ENCODE measurements at places on chromosomes 13 and 19. TPM values are rescaled to one million over a fixed set of nuclear protein-coding genes. Genes with fewer than 3 reads are reported as not detected.

The IGFL1 gene
- not detected for polyA plus RNA-seq

The MBD3L2 gene
- not detected for polyA plus RNA-seq

DNA sequence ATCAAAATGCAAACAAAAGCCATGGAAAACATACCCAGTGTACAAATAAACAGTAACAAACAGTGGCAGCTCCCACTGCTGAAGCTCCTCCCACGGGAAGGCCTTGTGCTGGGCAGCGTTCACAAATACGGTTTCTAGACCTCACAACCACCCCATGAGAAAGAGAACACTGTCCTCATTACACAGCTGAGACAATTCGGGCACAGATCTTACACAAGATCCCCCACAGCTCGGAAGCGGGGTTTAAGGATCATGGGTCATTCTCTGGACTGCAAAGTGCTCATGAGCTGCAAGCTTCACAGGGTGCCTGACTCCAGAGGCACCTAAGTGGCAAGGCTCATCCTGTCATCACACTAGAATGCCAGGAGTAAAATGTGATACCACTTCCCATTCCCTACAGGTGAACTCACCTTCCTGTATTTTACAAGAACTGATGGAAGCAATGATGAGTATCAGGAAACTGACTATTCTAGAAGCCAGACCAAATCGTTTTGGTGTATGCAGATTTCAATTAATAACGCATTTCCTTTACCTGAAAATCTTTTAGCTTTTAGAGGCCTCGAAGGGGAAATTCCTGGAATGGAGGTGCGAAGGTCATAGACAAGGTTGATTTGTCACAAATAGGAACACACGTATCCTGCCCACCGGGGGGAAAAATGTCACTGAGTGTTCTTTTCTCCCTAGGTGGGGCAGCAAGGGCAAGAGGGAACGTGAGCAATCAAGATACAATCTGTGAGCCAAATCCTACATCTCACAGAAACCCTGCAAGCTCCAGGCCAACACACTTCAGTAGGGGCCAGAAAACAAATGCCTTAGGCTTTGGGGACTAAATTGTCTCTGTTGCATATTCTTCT, 41.2 kb downstream of the STK24 start:
- DNase-seq = no peak

GRCh38 chr13:31807090-31807541, 67.8 kb downstream of the RXFP2 start:
- DNase-seq = no peak

The HCST gene
- polyA plus RNA-seq = 41.9 TPM

DNA sequence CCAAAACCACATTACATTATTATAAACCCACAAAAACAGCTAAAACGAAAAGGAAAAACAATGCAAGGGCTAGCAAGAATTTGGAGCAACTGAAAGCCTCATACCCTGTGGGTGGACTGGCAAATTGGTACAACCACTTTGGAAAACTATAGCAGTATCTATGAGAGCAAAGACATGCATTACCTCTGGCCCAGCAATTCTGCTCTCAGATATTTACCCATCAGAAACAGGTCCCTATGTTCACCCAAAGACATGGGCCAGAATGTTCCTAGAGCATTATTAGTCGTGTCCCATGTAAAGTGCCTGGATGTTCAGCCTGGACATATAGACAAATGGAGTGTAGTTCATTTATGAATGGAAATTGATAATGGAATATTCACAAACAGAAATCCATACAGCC, 27.9 kb downstream of the POP4 start:
- no peak for DNase-seq

DNA sequence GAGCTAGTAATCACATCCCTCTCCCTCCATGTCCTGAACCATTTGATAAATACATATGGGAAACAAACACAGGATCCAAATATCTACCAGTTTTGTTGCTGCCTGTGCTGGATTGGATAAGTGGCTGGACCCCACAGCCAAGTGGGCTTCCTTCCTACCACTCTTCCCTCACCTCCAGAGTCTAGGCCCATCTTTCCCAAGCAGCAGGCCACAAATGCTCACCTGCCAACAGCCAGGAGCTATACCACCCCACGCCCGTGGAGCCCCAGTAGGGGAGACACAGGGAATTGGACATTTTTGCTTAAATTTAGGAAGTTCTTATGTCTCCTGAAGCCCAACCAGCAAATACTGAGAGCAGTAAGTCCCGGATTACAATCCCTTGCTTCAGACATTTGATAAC, 55.8 kb downstream of the HSPH1 start:
- DNase-seq = no peak

DNA sequence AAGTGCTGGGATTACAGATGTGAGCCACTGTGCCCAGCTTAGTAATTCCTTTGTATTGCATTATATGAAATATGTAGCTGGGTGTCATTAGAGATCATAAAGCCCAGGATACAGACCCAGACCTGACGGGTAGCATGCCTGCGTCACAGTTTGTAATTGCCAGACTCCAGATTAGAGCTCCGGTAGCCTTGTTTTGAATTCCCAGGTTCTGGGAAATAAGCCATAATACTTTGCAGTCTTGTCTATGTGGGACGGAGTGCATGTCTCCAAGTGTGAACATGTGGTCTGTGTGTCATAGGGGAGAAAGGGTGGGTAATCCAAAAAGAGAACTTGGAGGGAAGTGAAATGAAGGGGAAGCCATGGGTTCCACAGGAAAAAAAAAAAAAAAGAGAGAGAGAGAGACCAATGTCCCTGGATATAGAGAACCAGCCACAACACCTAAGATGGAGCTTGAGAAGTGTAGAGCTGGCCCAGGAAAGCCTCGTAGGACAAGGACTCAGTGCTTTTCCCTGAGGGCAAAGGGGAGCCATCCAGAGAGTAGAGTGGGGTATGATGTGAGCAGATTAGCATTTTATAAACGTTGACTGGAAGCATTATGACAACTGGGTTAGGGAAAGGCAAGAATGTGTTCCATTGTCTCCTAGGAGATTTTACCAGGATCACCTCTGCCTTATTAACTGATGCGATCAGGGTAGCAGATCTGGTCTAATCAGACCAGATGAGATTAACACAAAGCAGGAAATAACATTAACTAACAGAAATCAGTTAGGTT, 2.6 kb downstream of the ZSCAN4 start:
- DNase-seq = no peak

DNA sequence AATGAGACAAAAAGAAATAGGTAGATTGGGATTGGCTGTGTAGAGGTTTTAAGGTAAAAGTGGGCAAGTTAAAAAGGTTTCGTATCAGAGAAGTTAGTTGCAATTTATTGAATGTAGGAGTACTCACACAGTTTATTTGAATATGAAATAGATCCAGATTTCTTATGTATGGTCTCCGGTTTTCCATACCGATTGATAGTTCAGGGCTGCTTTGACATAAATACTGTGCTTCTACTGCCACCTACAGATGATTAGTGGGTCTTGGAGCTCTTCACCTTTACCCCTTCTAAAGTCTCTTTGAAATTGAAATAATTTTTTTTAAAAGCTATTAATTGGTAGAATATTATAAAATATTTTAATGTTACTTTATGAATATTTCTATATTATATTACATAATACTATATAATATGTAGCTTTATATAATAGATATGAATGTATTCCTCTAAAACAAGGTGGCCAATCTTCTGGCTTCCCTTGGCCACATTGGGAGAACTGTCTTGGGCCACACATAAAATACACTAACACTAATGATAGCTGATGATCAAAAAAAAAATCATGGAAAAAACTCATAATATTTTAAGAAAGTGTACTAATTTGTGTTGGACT, 7.7 kb upstream of the GPR18 start:
- no peak for DNase-seq

DNA sequence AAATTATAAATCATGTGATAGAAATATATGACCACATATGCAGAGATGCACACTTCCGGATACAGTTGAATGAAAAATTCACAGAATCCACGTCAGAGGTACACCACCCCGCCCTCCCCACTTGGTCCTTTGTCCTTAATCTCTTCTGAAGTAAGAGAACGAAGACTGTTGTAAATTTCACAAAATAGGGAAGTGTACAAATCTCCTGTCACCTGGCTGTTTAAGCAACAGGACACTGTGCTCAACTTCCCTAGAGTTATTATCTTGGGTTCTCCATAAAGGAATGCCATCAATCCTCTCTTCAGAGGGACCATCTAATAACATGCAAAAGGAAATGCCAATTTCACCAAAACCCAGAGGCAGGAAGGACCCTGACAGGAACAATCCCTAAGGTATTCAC, 10.5 kb upstream of the CEACAM6 start:
- DNase-seq = no peak

DNA sequence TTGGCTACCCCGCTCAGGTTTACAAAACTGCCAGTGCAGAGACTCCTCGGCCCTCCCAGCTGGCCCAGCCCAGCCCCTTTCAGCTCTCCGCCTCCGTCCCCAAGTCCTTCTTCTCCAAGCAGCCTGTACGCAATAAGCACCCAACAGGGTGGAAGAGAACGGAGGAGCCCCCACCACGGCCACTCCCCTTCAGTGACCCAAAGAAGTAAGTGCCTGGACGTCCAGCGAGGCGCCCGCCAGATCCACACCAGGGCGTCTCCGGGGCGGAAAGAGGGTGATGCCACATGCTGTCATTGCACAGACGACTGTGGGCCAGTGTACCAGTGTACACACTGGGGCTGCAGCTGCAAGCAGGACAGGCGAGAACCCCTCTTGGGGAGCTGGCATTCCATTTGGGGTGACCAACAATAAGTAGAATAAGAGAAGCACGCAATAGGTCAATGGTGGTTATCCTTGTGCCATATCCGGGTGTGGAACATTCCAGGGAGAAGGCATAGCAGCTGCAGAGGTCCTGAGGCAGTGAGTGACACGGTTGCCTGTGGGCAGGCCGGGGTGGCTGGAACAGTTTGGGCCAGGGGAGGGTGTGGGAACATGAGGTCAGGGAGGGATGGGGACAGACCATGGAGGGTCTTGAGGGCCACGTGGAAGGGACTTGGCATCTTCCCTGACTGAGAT, 41.3 kb downstream of the DPF1 start:
- no peak for DNase-seq

The ZNF558 gene
- 6.2 TPM for polyA plus RNA-seq

DNA sequence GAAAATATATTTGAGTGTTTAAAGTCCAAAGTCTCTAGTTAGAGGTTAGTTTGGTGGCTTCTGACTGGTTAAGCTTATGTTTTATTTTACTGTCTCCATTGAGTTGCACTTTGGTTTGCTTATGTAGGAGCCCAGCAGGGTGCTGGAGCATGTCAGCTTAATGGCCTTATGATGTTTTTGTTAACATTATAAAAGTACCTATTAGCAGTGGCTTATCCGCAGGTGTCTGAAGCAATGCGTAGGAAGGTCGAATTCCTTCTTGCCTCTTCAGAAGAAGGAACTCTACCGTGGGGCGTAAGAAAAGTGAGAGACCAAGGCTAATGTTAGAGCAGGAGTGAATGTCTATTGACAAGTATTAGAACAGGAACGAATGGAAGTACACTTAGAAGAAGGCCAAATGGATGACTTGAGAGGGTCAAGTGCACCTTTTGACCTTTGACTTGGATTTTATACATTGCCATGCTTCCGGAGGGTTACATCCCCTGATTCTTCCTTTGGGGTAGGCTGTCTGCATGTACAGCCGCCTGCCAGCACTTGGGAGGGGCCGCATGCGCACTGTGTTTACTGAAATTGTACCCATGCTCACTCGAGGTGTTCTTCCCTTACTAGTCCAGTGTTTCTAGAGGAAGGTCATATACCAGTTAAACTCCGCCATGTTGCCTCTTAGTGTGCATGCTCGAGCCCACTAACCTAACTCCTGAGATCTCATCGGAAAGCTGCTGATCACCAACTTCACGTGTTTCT, 793.9 kb upstream of the PCDH9 start:
- DNase-seq = no peak

- no peak for DNase-seq
Measured at GRCh38 chr19:33507021-33507956, 14.3 kb downstream of the PEPD start.

- no peak for DNase-seq
Measured at GRCh38 chr13:74389056-74389455, 254.9 kb upstream of the KLF12 start.

- DNase-seq = no peak
Measured at GRCh38 chr13:31274390-31274789, 74.6 kb downstream of the B3GLCT start.

GRCh38 chr13:110866491-110867170, 48.2 kb downstream of the ANKRD10 start:
- DNase-seq = no peak

The ZNF610 gene
- polyA plus RNA-seq = 0.51 TPM

DNA sequence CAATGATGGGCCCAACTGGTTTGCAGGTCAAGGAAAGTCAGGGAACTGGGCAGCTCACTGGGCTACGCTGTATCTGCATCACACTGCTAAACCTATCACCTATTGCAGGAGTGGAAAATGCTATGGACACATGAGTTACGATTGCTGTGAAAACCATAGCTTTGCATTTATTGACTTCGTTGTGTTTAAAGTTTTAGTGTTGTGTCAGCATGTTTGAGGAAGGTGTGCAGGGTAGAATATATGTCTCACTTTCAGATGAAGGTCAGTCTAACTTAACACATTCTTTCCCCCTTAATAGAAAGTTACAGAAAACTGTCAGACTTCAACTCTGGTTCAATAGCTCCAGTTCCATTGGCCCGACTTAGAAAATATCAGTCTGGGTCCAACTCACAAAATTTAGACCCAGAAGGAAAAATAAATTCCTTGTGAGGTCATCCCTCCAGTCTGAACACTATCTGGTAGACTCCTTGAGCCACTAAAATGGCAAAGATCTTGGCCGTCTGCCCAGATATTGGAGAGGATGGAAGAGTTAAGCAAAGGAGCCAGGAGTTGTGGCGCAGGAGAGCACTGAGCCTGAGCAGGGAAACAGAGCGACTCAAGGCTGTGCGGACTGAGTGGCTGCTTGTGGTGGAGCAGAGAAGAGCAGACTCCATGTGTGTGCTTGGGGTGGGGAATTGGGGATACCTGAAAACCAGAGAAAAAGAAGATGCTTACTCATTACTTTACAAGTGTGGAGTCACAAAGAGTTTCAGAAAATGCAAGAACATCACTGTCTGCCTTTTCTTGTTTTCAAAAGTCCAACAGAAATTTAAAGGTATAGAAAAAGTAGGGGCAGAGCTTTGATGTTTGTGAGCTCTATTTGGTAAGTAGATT, 518.5 kb downstream of the FGF9 start:
- DNase-seq = no peak

The KLF2 gene
- 1.00 TPM for polyA plus RNA-seq

GRCh38 chr13:51240958-51241357, 18.8 kb downstream of the FAM124A start:
- no peak for DNase-seq

The ELSPBP1 gene
- not detected for polyA plus RNA-seq

The NKPD1 gene
- not detected for polyA plus RNA-seq

- DNase-seq = no peak
Measured at GRCh38 chr13:25864116-25864515, 187.7 kb downstream of the SHISA2 start.

- no peak for DNase-seq
Measured at GRCh38 chr13:109336730-109337129, 449.7 kb downstream of the IRS2 start.

Measured in GM12878 (cell line).